Activated CD8-positive, alpha-beta memory T cell treated with anti-CD3 and anti-CD28 coated beads for 1 hour (primary cell): ENCODE measurements at places on chromosomes 6 and 20.

DNA sequence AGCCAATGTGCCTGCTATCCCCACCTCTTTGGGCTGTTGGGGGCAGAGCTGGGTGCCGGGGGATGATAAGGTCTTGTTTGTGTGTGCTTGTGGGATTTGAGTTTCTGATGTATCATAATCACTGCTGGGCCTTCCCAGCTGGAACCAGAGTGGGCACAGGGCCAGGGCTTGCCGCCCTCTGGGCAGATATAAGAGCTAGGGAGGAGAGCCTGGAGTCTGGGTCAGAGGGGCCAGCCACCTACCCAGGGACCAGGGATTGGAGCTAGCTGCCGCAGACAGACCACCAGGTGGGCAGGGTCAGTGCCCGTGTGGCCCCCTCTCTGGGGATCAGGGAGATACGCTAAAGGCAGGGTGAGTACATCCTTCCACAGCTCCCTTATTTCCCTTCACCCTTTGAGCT lies 3.1 kb upstream of the TLDC2 start:
- no peak for DNase-seq

GRCh38 chr20:39302312-39302711 lies 340.2 kb downstream of the DHX35 start:
- no peak for DNase-seq

DNA sequence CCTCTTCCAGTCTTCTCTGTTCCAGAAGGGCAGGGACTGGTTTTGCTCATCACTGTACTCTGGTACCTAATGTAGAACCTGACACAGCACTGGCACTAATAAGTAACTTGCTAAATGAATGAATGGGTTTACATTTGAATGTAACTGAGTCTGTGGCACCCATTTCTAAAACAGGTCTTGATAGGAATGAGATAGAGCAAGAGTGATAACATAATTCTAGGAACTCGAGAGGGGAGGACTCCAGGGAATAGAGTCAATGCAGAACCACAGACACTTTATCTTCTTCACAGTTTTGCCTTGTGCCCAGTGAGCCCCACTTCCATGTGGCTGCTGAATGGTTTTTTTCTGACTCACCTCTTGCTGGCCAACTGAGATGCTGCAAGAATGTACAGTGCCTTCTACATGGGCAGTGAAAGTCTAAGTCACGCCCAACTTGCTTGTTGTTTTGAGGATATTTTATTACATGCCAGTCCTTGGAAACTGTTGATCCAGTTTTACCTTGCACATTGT lies 61.1 kb downstream of the TBC1D7 start:
- no peak for DNase-seq

- no peak for DNase-seq
These were observed 13.3 kb downstream of the TASP1 start for GRCh38 chr20:13625304-13625979.

GRCh38 chr6:52317841-52318581 lies 33.5 kb upstream of the MCM3 start:
- no peak for DNase-seq

DNA sequence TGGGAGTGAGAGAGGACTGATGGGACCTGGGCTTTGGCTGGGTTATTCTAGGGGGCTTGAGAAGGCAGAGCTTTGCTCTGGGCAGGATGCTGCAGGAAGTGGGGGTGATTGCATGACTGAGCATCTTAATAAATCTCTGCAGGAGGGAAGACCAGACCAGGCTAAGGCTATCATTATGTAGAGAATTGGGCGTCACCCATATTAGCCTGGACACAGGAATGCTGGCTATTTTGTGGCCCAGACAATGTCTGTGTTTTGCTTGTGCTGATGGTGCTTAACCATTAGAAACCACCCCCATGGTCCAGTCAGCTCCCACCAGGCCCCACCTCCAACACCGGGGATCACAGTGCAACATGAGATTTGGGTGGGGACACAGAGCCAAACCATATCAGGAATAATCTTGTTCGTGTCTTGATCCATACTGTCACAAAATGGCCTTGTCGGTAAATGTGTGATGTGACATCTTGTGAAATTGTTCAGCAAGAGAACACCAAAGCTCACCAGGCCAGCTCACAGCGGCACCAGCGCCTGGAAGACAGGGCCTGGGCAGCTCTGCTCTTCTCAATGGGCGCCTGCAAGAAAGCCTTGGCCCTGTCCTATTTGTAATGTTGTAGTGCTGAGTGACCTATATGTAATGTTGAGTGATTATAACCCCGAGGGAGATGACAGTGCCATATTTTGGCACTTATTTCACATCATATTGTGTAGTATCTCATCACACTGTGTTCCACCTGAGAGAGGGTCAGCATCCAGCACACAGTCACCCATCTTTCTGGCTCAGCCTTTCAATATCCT lies 211.8 kb downstream of the QKI start:
- DNase-seq = no peak

DNA sequence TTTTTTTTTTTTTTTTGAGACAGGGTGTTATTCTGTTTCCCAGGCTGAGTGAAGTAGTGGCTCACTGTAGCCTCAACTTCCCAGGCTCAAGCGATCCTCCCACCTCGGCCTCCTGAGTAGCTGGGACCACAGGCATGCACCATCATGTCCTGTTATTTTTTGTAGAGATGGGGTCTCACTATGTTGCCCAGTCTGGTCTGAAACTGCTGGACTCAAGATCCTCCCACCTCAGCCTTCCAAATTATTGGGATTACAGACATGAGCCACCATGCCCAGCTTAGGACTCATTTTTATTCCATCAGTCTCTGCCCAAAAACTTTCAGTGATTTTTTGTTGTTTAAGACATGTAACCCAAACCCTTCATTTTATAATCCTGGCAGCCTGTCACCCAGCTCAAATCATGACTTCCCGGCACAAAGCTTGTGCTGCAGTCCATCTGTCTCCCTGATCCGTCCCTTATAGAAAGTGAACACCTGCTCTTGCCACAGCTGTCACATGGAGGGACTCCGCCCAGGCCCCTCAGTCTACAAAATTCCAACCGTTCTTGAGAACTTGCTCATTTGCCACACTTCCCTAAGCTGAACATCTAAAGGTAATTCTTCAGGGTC lies 183.9 kb upstream of the JARID2 start:
- no peak for DNase-seq

GRCh38 chr6:106212576-106212975 lies 113.0 kb downstream of the ATG5 start:
- no peak for DNase-seq

DNA sequence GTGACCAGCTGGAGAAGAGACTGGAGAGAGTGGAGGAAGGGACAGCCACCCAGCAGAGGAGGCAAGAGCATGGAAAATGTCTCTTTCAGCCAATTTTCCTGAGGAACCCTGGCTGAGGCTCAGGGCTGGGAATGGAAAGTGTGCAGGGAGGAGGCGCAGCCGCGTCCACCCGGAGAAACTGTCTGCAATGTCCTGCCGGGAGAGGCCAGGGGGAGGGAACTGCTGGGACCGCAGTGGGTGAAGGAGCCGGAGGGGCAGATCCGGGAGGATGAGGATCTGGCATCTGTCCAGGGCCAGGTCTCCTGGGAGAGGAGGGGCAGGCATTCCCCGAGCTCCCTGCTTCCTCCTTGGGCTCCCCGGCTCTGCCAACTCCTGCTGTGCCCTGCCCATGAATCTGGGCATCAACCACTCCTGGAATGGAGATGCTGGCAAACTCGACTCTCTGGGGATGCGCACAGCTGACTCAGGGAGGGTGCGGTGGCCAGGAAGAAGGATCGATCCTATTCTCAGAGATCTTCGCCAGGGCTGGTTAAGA lies 17.4 kb upstream of the HM13 start:
- no peak for DNase-seq

DNA sequence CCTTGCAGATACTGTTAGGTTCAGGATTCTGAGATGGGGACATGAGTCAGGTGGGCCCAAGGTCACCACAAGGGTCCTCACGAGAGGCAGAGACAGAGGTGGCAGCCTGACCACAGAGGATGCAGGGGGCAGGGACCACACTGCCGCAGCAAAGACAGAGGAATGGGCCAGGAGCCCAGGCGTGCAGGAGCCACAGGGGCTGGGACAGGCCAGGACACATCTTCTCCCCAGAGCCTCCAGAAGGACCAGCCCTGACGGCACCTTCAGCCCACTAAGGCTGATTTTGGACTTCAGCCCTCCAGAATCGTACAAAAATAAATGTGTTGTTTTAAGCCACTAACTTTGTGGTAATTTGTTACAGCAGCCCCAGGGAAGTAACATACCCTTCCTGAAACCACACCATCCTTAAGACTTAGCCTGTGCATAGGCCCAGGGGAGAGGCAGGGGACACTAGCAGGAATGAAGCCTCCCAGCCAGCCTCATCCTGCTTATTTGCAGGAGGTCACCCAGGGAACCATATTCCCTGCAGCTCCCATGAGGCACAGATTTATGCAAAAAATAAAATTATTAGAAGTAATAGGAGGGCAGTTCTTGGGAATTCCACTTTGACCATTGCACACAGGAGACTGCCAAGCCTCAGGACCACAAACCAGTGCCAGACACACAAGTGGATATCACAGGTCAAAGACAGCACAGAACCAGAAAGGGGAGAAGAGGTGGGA lies 119.3 kb upstream of the CST7 start:
- no peak for DNase-seq

- no peak for DNase-seq
These were observed 117.4 kb downstream of the MAFB start for GRCh38 chr20:40571639-40572038.

DNA sequence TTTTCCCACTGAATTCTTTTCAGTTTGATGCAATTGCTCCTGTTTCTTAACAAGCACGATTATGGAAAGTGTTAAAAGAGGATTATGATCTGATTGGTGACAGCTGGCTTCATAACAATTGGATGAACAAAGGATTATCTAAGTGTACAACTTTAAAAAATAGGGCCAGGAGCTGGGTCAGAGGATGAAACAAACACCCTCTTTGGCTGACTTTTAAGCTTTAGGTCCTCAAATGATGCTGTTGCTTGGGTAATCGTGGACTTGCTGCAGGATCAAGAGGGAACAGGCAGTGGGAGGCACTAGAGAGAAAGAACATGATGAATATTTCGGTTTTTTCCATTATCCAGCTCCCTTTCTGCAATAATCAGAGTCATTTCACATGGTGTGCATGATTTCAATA lies 35.5 kb upstream of the TMX4 start:
- no peak for DNase-seq

GRCh38 chr6:153980171-153980570 lies 58.9 kb upstream of the OPRM1 start:
- DNase-seq = no peak

DNA sequence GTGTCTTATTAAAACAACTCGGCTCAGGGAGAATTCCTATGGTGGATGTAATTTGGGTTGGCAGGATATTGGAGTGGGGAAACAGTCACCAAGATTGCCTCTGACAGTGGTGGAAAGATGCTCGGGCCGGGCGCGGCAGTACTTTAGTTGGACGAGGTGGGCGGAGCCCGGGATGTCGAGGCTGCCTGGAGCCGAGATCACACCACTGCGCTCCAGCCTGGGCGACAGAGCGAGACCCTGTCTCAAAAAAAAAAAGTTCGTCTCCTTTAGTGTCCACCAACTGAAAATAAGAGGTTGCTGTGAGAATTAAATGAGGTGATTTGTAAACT lies 621 bp downstream of the NOL7 start:
- DNase-seq = no peak

DNA sequence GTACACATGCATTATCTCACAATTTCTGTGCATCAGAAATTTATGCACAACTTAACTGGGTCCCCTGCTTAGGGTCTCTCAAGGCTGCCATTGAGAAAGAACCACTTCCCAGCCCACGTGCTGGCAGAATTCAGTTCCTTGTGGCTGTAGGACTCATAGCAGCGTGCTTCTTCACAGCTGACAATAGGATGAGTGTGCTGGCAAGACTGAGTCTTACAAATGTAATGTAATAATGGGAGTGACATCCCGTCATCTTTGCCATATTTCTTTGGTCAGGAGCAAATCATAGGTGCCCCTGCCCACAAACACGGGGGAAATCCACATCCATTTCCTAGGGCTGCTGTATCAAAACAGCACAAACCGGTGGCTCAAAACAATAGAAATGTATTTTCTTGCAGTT lies 77.4 kb downstream of the FIG4 start:
- no peak for DNase-seq

DNA sequence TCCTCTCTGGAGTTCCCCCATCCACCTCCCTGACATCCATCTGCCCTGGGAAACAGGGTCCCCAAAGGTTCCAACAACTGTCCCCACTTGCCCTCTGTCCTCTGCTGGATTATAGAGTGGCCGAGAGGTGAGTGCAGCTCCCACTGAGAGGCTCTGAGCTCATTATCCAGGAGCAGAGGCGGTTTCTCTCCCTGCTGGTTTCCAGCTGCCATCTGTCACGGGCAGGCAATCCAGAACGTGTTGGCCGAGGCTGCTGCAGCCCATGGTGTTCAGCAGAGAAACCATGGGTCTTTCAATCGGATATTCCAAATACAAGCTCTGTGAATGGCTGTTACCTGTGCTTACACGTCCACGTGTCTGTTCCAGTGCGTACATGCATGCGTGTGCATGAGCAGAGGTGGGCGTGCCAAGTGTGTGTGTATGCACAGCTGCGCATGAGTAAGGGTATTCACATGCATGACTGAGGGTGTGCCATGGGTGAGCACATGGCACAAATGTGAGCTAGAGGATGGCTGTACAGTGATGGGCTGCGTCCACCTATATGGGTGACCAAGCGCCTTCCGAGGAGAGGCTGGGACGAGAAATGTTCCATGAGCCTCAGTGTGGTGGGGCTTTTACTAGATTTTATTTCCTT lies 183.7 kb upstream of the PMEPA1 start:
- no peak for DNase-seq

DNA sequence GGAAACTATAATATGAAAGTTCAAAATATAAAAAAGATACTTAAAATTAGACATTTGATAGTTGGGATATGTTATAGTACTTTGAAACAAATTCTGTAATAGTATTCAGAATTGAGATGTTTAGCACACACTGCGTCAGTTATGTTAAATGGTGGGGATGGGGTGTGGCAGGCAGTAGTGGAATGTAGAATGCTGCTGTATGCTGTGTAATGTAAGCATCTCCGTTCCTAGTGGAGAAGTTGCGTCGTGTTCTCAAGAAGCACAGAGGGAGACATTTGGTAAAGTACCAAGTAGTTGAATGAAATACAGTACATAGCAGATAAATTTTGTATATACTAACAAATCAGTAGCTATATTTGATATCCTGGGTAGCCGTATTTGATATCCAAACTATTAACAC lies 192.4 kb downstream of the ZFAND3 start:
- no peak for DNase-seq

DNA sequence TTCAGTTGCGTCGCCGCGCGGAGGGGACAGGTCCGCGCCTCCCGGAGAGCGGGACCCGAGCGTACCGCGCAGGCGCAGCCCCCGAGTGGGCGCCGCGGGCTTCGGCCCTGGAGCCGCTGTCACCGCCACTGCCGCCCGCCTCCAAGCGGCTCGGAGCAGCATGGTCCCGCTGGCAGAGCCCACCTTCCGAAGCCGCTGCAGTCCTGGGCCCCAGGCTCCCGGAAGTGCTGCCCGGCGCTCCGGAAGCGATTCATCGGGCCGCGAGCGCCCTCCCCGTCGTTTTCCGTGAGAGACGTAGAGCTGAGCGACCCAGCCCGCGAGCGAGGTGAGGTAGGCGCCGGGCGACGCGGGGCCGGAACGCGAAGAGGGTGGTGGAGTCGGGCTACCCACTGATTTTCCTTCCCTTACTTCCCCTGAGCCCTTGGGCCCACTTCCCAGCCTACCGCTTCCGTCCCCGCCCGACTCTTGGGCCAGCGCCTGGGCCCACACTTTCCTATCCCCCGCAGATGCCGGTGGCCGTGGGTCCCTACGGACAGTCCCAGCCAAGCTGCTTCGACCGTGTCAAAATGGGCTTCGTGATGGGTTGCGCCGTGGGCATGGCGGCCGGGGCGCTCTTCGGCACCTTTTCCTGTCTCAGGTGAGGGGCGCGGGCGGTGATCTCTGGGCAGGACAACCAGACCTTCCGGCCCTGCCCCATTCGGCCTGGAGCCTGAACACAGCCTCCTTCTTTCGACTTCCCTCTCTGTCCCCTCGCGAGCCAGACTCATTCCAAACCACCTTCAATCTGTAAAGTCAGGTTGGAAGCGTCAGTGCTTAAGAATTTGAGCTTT lies at the start of the genes NFS1 and ROMO1:
Gene NFS1, minus strand, starts transcription at position 226 of the 830 bp plus-strand sequence. Its CDS starts 64 bp downstream, at position 162.
Gene ROMO1, plus strand, starts transcription at position 279 of the 830 bp plus-strand sequence. Its CDS starts 228 bp downstream, at position 507.
- peak; percentile 76 for DNase-seq
